ENCODE measurements at places on chromosomes 2 and 18.

DNA sequence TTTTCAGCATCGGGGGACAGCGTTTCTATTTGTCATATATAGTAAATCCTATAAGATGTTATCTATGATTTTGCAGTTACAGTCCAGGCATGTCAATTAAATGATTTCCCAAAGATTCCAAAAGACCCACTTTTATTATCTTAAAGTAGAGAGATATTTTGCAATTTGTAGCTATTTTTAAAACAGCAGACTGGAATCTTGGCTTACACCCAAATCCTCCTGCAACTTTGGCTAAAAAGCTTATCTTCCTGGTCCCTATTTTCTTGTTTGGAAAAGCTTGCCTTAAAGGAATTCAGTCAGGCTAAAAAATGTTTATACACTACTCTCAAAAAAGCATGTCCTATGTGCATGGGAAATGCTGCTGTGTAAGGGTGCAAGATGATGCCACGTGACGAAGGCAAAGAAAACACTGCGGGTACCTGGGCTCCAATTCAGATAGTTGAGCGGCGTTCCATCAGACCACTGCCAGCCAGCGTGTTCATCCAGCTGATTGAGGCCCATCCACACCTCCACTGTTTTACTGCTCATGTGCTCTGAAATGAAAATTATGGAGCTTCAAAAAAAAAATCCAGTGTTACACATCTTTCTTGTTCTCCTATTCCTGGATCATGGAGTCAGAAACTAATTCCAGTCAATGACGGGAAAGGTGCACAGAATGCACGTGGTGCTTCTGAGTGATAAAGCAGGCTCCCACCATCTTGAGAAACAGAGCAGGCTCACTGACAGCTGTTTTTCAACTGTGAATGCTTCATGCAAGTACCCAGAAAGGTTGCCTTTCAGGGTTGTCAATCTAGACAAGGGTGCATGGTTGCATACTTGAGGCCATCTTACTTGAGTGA is 33.8 kb downstream of the PLA2R1 start:
- no peak for DNase-seq

DNA sequence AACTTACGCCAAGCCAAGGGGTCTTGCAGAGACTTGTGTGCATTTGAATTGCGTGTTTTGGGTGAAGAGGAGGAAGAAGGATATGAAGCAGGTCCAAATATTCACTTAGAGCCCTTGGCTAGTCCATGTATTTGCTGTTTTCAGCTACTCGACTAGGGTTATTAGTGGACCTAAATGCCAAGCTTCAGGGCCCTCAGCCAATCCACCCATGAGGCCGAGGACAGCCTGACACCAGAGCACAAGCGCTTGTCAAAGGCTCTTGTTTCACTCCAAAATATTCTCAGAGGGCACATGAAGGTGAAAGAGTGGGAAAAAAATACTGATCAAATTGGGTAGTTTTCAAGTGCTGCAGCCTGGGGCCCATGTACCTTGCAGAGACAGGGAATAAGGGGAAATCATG is 174.8 kb upstream of the ACAA2 start:
- no peak for DNase-seq

DNA sequence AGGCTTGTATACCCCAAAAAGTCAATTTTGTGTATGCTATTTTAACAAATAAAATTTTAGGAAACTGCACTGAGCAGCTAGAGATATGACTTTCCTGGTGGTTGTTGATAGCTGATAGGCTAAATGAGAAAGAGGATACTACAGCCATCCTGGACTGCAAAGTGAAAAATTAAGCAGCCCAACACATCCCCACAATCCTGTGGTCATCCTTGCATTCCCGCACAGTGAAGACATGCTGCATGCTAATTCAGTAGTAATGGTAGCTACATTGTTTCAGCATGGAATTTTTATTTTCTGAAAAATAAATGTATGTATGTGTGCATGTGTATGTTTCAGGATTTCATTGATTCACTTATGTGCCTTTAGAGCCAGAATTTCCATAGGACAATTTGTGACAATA is 124.2 kb upstream of the CCDC68 start:
- no peak for DNase-seq

DNA sequence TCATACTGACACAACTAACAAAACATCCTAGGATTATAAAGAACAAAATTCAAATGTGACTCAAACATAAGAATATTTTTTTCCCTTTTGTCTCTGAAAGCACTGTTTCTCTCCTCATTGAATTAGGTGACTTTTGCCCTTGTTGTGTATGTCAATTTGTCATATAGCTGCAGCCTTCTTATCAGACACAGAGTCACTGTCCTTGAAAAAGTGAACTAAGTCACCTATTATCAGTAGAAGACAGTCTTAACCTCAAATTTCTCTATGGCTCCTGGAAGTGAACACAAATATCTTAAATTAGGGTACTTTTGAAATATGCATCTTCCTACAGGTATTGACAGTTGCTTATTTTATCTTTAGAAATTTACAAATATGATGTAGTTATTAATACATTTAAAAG is 360.6 kb downstream of the NBAS start:
- DNase-seq, result no peak

DNA sequence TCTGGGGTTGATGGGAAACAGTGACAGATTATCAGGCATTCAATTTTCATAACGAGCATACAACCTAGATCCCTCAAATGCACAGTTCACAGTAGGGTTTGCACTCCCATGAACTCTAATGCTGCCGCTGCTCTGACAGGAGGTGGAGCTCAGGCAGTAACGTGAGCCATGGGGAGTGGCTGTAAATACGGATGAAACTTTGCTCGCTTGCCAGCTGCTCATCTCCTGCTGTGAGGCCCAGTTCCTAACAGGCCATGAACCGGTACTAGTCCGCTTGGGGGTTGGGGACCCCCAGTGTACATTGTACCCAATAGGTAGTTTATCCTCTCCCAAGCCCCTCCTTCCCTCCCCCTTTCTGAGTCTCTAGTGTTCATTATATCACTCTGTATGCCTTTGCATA is 94.6 kb downstream of the PTH2R start:
- DNase-seq, result no peak

- DNase-seq, result peak; percentile 47
These were observed 31.3 kb upstream of the SSB start for GRCh38 chr2:169767243-169767888.

DNA sequence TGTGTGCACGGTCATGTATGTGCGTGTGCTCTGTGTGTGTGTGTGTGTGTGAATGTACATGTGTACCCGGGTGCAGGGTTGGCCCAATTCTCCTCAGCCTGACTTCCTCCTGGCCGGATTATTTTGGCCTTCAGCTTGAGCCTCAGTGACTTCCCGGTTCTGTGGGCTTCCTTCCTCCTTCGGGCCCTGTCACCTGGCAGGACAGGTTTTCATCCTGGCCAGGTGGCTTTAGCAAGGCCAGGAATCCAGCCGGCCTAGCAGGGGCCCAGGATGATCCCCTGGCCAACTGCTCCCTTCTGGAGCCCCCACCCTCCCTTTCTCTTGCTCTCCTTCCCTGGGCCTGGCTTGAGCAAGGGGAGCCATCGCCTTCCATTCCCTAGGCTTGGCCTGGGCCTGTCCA is 140.5 kb downstream of the INHBB start:
- DNase-seq, result no peak

GRCh38 chr2:31138037-31138962 is at the start of gene GALNT14:
Gene GALNT14 (minus strand): TSS chr2:31138440. CDS start chr2:31138086, 354 bp downstream.
- no peak for DNase-seq

GRCh38 chr2:128280158-128280871 is 38.4 kb downstream of the HS6ST1 start:
- no peak for DNase-seq

Data from CD4-positive, alpha-beta T cell treated with Interleukin-6 at 100 ng/mL for 8 hours (primary cell).